ENCODE measurements at places on chromosomes 12 and 14.

- peak; percentile 28 for DNase-seq
These were observed 56.7 kb downstream of the BCL11B start for GRCh38 chr14:99215277-99215676.

DNA sequence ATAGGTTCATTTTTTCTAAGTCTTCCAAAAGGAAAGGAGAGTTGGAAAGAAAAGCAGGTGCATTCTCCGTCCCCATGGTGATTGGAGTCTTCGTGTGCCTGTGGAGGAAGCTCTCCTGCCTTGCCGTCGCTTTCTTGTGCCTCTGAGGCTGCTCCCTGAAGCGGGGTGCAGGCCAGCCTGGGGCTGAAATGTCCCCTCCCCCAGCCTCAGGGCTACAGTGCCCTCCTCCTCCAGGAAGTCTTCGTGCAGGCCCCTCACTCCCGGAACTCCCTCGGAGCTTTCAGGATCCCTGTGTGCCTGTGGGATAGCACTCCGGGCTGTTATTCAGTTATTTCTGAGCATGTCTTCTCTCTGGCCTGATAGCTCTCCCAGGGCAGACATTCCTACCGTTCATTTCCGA is 569.2 kb downstream of the VRK1 start:
- no peak for DNase-seq

DNA sequence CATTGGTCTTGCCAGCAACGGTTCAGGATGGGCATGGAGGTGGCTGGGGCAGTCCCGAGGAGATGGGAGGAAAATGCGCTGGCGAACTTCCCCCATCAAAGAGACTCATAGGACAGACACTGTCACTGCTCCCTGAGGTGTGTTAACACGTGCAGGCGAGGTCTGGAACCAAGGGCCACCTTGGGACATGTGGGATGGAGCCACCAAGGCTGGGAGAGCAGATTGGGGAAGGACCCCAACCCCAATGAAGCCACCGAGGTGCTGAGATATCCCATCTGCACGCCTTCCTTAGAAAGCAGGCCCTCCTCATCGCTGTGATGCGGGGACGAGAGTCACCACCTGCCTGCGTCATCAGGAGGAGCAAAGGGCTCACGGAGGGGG is 16.9 kb upstream of the BEGAIN start:
- DNase-seq = no peak

DNA sequence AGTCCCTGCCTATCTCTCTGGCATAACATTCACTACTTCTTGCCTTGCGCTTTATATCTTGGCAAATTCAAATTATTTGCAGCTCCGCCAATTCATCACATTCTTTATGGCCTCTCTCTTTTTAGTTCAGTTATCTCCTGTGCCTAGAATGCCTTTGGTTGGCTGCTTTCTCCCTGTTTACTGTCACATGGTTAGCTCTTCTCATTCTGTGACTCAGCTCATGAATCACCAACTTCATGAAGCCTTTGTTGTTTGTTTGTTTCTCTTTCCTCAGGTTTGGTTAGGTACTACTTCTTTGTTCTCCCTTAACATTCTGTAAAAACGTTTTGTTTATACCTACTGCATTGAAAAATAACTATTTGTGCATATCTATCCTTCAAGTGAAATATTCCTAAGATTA is 376.5 kb upstream of the GARIN6 start:
- DNase-seq = no peak

GRCh38 chr12:1616233-1617066 is 12.6 kb upstream of the WNT5B start:
- DNase-seq = no peak

GRCh38 chr12:89707703-89708564 is 704 bp downstream of the ATP2B1 start:
- DNase-seq = no peak

DNA sequence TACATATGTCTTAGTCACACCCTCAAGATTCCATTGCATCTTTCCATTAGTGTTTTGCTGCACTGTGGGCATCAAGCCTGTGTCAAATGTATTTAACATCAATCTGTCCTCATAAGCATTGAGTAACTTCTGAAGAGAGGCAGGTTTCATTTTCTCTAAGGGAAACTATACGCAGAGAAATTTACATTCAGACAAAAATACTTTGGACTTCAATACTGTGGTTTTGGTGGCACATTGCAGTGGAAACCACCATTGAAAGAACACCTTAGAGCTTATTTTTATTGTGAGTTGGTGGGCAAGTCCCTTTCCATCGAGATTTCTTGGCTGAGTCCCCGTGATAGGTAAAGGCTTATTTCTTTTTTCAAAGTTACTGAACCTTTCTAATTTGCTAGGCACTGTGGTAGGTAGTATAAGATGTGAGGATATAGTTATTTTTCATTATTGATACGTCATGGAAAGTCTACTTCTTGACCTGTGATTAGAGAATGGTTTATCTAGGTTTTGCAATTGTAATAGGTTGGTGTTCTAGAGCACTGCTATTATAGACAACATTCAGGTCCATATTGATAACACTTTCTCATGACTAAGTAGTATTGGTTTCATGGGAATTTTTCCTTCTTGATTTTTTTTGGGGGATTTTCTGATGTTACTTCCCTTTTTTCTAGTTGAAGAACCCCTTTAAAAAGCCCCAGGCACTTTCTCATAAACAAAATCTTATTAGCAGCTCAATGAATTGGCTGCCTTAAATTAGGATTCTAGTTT is 81.9 kb downstream of the CFAP54 start:
- DNase-seq = no peak

GRCh38 chr12:18153826-18154225 is 63.8 kb upstream of the RERGL start:
- no peak for DNase-seq

DNA sequence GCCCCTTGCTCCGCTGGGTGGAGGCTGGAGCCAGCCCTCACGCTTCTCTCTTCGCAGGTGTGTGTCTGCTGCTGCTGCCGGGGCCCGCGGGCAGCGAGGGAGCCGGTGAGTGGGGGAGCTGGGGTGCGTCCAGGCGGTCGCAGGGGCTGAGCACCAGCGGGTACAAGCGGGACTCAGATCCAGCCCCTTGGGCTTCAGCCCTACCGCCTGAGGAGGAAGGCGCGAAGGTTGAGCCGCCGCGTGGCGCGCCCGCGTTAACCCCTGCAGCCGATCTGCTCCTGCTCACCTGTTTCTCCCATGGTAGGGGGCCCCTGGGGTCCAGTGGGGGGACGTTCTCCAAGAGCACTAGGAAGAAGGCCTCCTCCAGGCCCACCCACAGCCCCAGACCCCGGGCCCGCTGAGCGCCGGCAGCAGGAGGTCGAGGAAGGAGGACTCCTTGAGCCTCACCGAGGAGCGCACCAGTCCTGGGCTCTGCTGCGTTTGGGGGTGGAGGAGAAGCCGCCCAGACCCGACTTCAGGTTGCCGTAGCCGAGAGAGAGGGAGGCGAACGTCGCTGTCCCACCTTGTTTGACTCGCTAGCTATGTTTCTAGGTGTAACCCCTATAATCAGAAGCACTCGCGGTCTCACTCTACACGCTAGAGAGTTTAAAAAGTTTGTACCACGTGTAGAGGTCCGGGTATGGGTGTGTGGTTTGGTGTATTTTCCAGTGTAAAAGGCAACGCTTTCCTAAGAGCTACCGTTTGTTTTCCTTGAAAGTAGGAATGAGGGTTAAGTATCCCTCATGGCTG is 834 bp downstream of the COCH start:
- DNase-seq = no peak

GRCh38 chr12:89353188-89353822 is 1.0 kb upstream of the DUSP6 start:
- no peak for DNase-seq

DNA sequence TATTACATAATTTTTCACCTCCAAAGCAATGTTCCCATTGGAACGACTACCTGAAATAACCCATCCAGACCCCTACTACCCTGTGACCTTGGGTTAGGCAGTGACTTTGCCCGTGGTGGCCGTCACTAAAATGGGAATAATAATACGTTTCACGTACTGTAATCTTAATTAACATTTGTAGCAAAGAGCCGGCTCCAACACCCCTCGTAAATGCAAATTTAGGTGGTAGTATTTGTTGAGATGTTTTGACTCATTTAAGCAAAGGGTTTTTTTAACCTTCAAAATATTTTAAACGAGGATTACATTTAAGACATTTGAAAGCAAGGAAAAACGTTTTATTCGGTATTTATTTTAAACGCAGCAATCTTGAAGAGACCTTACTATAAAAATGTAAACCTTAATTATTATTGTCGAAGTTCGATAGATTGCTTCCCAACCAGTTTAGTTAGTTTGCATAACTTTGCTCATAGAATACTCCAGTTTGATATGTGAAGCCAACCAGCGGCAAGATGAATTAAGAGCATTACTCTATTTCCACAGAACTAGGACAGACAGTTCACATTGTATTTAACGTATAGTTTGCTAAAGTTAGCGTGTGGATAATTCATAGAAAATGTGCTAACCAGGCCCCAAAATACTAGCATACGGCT is 1.4 kb upstream of the ARID2 start:
- no peak for DNase-seq

DNA sequence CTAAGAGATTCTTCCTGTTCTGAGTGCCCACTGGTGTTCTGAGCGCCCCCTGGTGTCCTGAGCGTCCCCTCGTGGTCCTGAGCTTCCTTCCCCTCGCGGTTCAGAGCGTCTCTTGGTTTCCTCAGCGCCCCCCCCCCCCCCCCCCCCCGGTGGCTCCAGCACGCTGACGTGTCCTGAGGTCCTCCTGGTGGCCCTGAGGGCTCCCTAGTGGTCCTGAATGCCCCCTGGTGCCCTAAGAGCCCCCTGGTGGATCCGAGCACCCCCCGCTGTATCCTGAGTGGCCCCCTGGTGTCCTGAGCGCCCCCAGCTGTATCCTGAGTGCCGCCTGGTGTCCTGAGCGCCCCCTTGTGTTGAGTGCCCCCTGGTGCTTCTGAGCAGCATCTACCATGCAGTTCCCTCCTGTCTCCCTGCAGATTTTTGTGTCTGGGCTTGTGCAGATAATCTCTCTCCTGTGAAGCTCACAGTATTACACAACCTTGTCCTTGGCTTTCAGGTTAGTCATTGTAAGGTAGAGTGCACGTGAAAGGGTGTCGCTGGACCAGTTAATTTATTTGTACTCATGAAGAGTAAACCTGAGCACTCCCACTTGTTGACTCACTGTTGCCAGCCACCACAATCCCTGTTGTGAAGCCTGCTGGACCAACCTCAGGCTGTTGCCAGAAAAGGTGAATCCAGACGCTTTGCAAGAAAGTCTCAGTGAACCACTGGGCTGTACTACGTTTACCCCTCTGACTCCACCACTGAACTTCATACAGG is 1168.4 kb downstream of the TMEM121 start:
- no peak for DNase-seq

GRCh38 chr12:10065241-10065640 is 33.5 kb downstream of the CLEC1A start:
- no peak for DNase-seq

DNA sequence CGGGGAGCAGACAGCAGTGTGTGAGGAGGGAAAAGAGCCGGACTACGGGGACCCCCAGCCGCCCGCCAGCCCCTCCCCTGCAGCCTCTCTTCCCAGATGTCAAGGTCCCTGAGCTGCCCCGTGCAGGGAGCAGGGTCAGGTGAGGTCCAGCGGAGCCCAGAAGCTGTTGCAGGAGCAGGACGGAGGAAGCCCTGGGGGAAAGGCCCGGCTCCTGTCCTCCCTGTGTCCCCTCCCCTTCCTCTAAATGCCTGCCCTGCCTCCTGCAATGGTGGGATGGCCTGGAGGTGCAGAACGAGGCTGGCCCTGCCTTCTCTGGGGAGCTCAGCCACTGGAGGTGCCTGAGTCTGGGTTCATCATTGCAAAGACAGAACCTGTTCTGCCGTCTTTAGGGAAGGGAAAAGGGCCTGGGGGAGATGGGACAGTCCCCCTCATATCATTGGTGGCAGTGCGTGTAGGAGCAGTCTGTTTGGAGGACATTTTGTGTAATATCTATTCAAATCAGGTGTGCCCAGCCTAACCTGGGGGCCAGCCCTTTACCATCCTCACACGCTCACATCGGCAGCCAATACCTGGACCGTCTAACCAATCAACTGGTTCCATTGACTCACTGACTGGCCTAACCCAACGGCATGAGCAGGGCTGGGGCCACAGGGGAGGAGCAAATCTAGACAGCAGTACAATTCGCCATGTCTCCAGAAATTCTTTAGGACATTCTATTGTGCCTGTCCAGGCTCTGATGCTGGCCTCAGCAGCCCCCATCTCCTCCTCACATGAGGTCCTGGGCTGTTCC is 364.1 kb upstream of the SFSWAP start:
- DNase-seq = no peak

DNA sequence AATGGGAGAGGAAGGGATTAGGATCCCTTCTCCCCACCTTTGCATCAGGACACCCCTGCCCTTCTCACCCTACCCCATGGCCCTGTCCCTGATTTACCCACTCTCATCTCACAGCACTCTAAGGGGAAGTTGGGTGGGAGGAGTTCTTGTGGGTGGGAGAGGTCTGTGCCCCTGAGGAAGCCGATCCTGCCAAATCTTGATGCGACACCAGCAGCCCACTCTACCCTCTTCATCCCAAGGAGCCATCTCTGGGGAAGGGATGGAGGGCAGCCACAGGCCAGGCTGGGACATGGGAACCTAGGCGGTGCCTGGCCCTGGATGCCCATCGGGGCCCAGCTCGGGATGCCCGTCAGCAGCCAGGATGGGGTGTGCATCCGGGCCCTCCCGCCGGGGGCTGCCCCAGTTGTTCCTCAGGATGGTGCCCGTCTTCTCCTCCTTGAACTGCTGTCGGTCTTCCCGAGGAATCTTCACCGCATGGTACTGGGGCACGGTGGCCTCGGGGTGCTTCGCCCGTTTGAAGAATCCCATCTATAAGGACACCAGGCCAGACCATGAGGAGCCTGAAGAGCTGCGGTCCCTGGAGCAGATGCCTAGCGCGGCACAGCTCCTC is 22.8 kb downstream of the ITGA7 start:
- no peak for DNase-seq

DNA sequence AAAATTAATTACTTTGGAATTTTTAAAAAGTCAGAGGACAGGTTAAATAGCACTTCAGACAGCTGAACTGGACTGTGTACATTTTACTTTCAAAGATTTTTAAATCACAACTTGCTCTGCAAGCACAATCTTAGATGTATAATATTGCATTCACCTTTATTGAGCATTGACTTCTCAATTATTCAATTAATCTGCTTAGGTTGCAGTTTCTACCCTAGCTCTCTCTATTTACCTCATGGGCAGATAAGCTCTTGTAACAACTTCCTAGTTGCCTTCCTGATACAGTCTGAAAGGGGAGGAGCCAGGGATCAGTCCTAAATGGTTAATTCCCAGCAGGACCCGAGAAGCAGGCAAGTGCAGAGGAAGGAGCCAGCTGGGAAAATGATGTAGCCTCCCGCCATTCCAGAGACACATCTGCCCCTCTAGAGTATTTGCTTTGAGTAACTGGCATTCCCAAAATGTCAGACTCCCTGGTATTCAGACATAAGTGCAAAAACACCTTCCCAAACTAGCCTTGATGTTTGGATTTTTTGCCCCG is 302.8 kb downstream of the GALC start:
- DNase-seq = no peak

Measured in GM04503 (cell line).